ENCODE measurements at places on chromosomes 4 and X. TPM values are rescaled to one million over a fixed set of nuclear protein-coding genes. Genes with fewer than 3 reads are reported as not detected.

GSTCD gene
- 8.4 TPM for total RNA-seq

FATE1 gene
- not detected for total RNA-seq

ITIH6 gene
- total RNA-seq, result not detected

DIPK2B gene
- total RNA-seq, result 12.5 TPM

KLHL4 gene
- 2.5 TPM for total RNA-seq

IQCM gene
- not detected for total RNA-seq

TMEM187 gene
- total RNA-seq, result 6.9 TPM

S100P gene
- total RNA-seq, result not detected

ZNF157 gene
- total RNA-seq, result not detected

DKK2 gene
- 0.57 TPM for total RNA-seq

AGTR2 gene
- not detected for total RNA-seq

TEX11 gene
- total RNA-seq, result not detected

MED12 gene
- 31.5 TPM for total RNA-seq

TRPC3 gene
- total RNA-seq, result 0.57 TPM

GATA1 gene
- not detected for total RNA-seq

RHOXF1 gene
- total RNA-seq, result not detected

RNF150 gene
- total RNA-seq, result 33.1 TPM

Measured in esophagus muscularis mucosa (tissue), 4 donors.